Dorsolateral prefrontal cortex (tissue), 122 donors: ENCODE measurements at places on chromosomes 13 and 19.

- DNase-seq = no peak
These were observed 320.9 kb downstream of the DCLK1 start for GRCh38 chr13:35810321-35810720.

- no peak for DNase-seq
These were observed 27.1 kb upstream of the MYCBP2 start for GRCh38 chr13:77353995-77354394.

DNA sequence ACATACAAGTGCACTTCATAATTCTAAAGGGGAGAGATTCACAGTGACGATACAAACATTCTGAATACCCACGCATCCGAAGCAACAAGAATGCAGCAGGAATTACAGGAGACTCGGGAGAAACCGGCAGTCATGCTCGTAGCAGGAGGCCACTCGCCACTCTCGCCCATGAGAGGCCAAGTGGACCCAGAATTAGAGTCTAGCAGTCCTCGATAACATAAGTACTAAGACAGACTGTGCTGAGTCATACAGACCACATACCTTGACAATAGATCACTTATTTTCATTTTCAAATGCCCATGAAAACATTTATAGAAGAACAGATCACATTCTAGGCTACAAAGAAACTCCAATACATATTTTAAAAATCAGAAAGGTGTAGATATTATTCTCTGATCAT lies 299.1 kb upstream of the TSHZ3 start:
- no peak for DNase-seq

DNA sequence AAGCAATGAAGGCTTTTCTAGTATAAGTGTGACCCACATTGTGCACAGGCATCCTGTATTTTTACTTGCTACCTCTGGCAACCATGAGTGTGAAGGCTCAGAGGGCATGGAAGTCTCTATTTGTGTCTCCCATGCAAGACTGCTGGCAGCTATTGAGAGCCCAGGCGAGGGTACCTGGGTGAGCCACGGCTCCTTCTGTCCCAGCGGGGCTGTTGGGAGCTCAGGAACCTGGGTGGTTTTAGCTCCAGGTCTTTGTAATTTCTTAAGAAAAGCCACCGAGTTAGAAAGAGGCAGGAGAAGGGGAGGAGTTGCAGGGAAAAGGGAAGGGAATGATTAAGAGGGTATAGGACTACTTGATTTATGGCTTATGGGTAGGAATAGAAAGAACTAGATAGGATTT lies 190.4 kb upstream of the SOX1 start:
- no peak for DNase-seq

GRCh38 chr13:108276060-108276459 lies 6.5 kb downstream of the TNFSF13B start:
- no peak for DNase-seq

GRCh38 chr13:40251343-40252032 lies 415.0 kb downstream of the FOXO1 start:
- no peak for DNase-seq

DNA sequence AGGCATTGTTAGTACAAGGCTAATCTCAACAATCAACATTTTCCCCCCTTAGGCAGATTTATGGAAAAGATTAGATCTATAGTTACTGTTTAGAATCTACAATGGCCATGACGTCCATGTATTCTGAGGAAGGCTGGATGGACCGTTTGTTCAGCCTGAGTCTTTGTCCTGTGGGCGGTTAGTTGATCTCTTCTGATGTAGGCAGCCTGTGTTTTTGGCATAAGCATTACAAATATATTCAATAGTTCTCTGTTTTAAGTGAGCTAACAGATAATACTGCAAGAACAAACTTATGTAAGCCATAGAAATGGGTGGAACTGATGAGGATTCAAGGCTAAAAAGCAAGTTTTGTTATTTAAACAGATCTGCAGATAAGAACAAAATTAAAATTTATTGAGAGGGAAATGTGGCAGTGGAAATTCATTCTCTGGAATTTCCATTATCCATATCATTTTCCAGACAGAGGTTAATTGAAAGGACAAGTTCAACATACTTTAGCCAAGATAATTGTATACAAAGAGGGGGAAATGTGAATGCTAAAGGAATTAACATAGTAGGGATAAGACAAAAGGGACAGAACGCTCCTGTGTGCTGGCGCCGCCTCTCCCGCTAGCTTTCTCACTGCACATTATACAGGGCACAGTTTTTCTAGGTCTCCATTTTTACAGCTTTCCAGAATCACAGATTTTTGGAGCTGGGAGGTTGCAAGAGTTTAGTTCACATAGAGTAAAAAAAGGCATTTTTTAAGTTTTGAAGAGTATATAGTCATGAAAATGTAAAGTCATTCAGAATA lies 48.6 kb downstream of the FAM124A start:
- DNase-seq = peak; percentile 60

GRCh38 chr13:20360041-20360491 lies 127.9 kb upstream of the GJB6 start:
- no peak for DNase-seq

DNA sequence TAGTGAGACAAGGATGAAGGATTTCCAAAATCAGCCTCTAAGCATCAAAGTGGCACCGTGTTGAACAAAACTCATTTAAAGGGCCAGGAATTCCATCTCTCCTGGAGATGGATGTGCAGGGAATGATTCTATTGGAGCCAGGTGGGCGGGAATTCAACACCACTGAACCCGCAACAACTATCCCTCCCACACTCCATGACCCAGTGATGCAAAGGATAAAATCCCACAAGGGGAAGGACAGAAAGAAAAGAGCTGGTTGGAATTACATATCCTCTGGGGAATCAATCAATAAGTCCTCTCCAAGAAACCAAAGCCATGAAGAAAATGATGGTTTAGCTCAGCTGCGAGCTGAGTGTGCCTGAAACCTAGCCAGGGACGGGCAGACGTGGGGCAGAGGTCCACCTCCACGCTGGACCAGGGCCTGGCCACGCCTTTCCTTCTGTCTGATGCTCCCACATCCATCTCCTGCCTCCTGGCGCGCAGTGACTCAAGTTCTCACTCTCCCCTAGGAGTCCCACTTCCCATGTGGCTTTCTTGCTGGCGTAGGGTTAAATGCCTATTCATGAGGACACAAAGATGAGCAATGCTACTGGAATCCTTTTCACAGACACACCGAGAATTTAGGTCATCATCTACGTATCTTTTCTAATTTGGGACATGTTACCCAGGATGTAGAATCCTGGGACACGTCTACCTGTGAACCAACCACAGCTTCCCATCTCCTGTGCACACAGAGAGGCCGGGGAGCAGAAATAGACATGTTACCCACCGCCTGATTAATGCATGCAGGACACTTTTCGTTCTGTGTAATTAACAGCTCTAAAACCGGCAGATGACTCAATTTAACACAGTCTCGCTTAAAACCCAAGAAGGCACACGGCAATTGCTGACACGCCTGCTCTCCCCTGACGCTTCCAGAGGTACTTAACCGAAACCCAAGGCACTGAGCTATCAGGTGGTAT lies 48.6 kb downstream of the PEPD start:
- DNase-seq = peak; percentile 57

GRCh38 chr13:79496188-79496587 lies 15.2 kb downstream of the NDFIP2 start:
- DNase-seq = no peak

GRCh38 chr19:38506723-38507550 lies 73.4 kb downstream of the RYR1 start:
- no peak for DNase-seq

GRCh38 chr13:66689037-66689619 lies 541.0 kb downstream of the PCDH9 start:
- no peak for DNase-seq

DNA sequence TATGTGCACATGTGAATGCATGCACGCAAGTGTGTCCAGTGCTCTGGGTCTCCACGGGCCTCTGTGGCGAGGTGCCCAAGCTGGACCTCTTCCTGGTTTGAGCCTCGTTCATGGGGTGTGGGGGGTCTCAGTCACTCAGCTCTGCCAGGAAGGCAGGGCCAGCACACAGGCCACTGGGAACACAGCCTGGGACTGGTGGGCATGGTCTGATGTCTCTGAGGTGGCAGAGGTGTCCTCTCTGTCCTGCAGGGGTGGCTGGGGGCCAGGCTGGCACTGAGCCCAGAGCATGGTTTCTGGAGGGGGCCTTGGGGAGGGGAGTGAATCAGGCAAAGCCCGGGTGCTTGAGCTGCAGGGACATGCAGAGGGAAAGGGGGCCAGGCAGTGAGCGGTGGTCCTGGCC lies 9.4 kb downstream of the LRP3 start:
- DNase-seq = no peak

GRCh38 chr19:53328967-53329366 lies 4.6 kb upstream of the ZNF845 start:
- DNase-seq = peak; percentile 24

DNA sequence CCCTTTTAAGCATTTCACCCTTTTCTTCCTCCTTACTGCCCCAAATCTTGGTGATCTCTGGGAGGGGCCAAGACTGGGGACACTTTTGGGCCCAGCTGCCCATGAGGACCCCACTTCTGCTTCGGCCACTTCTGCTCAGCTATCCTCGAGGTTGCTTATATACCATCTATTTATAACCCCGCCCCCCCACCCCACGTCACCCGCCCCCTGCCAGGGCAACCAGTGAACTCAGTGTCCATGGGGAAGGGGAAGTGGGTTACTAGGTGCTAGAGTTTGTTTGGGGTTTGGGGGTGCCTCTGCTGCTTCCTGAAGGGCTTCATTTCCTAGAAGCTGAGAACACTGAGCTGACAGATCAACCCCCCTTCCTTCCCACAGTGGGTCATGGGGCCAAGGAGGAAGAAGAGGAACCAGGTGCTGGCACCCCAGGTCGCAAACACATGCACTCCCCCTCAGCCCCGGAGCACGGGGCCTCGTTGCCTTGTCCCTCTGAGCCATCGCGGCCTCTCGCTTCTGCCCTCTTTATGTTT lies 6.1 kb upstream of the ADGRE5 start:
- DNase-seq = no peak
